ENCODE measurements at places on chromosomes 3 and 15.

- DNase-seq: no peak
Observed at GRCh38 chr15:73682600-73683090, 1.5 kb upstream of the CD276 start.

- no peak for DNase-seq
Observed at GRCh38 chr3:77319711-77320110, 279.8 kb downstream of the ROBO2 start.

DNA sequence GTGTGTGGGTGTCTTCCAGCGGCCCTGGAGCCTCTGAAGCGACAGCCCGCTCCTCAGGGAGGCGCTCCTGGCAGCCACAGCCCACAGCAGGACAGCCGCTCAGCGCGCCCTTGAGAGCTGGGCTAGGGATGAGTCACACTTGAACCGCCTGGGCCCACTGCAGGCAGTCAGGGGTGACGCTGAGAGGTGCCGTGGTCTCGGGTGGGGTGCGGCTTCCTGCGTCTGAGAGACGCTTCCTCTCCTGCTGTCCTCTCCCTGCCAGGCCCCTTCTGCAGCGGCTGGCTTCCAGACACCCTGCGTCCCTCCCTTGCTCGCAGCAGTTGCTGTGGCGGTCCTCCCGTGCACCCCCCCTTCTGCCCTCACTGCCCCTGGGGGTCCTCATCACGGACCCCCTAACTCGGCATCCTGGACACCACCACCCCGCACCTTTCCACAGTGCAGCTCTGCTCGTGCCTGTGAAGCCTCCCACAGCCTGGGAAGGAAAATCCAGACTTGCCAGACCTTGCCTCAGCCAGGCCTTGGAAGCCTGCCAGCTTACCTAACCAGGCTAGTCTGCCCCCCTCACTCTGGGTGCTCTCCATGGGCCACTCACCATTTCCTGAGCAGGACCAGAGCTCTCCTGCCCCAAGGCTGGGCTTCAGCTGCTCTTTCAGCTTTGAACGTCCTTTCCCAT, 1.1 kb upstream of the SPTBN5 start:
- DNase-seq: peak; percentile 84

DNA sequence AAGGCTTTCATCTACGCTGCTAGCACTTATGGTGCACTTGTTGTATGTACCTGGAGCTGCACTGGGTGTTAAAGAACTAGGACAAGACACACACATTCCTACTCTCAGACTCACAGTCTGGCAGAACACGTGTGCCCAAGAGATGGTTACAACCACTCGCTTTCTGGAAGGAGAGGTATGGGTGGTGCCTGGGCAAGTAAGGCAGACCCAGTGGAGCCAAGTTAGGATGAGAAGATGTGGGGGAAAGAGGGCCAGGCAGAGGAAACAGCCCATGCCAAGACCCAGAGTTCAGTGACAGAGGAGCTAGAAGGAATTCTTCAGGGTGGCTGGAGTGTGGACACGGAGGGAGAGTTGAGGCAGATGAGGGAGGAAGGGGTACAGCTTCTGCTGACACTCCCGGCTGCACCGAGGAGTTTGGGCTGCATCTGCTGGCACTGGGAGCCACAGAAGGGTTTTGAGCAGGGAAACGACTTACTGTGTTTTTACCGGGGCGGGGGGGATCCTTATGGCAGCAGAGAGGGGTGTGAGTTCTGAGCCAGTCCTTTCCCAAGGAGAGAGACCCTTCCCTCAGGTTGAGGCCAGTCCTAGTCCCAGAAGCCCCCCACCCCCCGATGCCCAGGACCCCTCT, 59.0 kb downstream of the GRIP2 start:
- DNase-seq: no peak

DNA sequence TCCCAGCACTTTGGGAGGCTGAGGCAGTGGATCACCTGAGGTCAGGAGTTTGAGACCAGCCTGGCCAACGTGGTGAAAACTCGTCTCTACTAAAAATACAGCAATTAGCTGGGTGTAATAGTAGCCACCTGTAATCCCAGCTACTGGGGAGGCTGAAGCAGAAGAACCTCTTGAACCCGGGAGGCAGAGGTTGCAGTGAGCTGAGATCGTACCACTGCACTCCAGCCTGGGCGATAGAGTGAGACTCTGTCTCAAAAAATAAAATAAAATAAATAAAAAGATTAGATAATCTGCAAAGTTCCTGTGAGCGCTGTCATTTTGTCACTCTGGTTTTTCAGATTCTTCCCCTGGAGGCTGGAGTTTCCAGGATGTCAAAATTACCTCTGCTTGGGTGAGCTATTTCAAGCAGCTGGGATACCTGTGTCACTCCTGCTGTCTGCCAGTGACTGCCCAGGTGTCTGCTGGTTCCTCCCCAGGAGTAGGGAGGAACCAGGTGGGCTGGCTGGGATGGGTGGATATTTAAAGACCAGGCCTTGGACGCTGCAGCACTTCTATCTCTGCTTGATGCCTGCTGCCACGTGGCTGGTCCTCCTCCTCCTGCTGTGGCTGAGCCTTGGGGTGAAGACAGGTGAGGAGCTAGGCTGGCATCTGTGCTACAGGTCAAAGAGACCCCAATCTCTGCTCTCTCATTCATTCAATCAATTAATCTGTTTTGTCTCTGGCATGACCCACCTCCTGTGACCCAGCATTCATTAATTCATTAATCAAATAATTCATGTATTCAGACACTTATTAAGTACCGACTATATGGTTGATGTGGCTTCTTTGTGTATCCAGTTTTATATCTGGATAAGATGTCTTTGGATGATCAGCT, 19.5 kb upstream of the MUC20 start:
- DNase-seq: no peak

GRCh38 chr3:42052132-42052483, 39.0 kb upstream of the TRAK1 start:
- no peak for DNase-seq

DNA sequence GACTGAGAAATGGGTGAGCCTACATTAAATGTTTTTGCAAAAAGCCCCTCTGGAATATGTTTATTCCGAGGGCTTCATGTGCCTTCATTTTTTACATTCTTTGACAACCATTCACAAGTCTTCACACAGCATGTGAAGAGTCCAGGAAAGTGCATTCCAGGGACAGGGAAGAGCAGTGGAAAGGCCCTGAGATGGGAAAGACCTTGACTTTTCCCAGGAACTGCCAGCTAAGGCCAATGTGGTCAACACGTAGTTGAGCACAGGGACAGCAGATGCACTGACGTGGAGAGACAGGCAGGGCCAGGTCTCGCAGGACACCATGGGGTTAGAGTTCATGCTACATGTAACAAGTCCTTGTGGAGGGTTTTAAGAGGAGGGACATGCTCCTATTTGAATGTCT, 21.7 kb downstream of the SSR3 start:
- DNase-seq: no peak

GRCh38 chr15:89898614-89899294, 5.0 kb upstream of the AP3S2 start:
- DNase-seq: no peak
